ENCODE measurements at places on chromosomes 3 and 15.
A peak's percentile ranks its signal among the peaks of the same experiment; 100 is the strongest.

GRCh38 chr3:65894679-65895453, 143.9 kb downstream of the MAGI1 start:
- no peak for DNase-seq

GRCh38 chr3:141174674-141175073, 57.0 kb upstream of the PXYLP1 start:
- no peak for DNase-seq

DNA sequence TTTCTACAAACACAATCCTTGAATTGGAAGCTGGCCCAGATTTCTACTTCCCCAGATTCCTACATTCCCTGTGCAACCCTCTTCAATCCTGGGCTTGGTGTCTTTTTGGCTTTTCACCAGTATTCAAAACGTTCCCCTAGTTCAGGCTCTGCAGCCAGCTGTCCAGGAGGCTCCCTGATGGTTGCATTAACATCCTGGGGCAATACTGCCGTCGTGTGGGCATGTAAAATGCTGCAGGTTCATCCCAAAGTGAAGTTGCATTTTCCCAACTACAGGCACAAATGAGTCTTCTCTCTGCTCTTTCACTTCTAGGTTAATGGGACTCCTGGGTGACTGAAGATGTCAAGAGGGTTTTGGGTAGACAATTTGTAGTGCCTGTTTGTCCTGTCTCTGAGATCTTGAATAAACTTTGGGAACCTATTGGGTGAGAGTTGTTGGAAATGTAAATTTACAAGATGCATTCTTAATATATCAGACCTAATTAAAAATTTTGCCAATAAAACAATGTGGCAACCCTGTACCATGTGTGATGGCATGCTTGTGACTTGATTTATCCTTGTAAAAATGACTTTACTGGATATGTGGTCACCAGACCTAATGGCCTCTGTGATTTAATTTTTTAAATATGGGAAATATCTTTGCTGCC, 28.6 kb downstream of the SOX14 start:
- peak; percentile 46 for DNase-seq

DNA sequence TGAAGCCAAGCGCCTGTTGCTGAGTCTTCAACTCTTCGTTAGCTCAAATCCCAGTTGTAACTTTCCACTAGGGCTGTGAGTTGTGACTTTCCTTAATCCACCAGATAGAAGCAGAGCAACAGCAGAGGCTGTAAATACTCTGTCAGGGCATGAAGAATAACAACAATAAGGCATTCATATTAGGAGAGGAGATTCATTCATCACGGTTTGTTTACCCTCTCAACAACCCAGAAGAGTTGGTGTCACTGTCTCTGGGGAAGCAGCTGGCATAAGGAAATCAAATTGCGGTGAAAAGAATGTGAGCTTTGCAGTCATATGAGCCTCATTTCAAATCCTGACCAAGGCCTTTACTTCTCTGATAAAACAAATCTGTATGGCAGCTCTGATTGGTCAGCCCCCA, 184.8 kb downstream of the SHQ1 start:
- DNase-seq: no peak

GRCh38 chr15:49134683-49135341, 20.6 kb downstream of the COPS2 start:
- no peak for DNase-seq

- DNase-seq: no peak
These were observed 61.5 kb downstream of the LRRC49 start for GRCh38 chr15:70954171-70954570.

- no peak for DNase-seq
These were observed 15.1 kb downstream of the PLSCR5 start for GRCh38 chr3:146589899-146590508.

DNA sequence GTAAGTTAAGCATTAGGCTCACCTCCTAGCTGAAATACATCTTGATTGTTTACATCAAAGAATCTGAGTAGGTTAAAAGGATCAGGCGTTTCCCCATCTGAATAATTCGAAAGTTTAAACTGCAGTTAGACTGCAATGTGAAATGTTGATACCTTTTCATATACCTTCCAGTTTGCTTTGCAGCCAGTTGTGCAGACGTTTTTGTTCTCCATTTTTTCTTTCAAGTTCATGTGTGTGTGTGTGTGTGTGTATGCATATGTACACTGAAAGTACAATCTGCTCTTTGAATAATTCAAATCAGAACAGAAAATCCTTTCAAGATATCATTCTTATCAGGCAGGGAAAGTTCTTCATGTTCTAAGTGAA, 2.9 kb downstream of the ITPR1 start:
- no peak for DNase-seq

- DNase-seq: no peak
These were observed 8.4 kb downstream of the ARL6 start for GRCh38 chr3:97772926-97773325.

DNA sequence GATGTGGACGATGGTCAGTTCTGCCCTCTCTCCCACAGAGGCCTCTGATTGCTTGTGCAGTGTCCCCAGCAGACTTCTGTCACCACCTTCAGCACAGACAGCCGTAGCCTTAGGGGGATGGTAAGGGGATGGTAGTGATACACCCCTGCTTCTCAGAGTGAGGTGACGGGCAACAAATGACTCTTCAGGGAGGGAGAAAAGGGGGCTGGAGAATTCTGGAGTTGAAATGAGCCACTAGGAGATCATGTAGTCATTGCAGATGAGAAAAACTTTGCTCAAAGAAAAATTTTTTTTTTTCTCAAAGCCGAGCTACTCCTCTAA, 29.6 kb upstream of the TIMP4 start:
- DNase-seq: no peak

DNA sequence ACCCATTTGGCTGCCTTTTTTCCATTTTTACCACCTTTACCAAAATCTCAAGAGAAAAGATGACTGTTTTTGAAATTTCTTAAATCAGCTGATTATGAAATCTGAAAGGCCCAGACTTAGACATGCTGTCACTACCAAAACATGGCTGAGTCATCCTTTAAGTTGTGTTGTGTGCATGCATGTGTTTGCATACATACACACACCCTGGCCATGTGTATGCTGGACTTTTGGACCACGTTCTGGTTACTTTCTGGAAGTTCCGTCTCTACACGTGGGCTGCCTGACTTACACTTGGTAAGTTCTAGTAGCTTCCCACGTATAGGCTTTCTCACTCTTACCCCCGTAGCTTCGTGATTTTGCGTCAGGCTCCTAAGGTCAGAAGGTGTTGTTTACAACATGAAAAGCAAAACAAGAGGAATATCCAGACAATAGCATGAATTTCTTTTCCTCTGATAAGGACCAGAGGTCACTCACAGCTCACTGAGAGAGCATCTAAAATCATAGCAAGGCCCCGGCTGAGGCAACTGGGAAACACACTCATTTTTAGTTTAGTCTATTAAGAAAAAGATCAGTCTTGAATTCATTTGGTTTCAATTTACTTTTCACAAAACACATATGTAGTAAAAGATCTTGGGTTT, 62.4 kb downstream of the COL8A1 start:
- no peak for DNase-seq

GRCh38 chr15:42037656-42038055, 16.8 kb upstream of the PLA2G4E start:
- DNase-seq: peak; percentile 75

DNA sequence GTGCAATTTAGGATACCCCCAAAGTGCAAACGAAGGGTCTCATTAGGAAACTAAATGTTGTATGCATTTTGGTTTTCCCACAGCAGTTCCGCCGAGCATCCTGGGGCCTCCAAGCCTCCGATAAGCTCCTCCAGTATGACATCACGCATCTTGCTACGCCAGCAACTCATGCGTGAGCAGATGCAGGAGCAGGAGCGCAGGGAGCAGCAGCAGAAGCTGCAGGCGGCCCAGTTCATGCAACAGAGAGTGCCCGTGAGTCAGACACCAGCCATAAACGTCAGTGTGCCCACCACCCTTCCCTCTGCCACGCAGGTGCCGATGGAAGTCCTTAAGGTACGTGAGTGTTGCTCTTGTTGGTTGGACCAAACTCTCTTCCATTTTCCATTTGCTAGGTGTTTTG, 120.5 kb upstream of the SAMMSON start:
- DNase-seq: no peak

GRCh38 chr3:108527109-108527508, 16.7 kb upstream of the MYH15 start:
- DNase-seq: no peak

DNA sequence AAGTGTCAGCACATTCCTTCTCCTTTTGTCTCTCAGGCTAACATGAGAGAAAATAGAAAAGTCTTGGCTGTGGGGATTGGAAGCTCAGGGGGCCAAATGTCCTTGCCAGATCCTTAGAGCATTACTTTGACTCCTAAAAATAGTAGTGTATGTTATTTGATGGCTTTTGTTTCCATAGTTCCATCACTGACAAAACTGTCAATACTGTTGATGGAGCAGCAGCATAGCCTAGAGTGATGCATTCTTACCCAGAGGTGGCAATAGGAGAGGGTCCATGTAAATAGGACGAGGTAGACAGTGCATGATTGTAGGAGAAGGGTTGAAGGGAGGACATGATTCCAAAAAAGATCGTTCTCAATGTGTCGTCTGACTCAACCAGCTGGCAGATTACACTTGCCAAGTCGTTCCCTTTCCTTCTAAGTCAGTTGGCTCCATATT, 282.7 kb upstream of the TPRG1 start:
- DNase-seq: no peak

- no peak for DNase-seq
These were observed 110.6 kb downstream of the ETFA start for GRCh38 chr15:76200641-76201105.

DNA sequence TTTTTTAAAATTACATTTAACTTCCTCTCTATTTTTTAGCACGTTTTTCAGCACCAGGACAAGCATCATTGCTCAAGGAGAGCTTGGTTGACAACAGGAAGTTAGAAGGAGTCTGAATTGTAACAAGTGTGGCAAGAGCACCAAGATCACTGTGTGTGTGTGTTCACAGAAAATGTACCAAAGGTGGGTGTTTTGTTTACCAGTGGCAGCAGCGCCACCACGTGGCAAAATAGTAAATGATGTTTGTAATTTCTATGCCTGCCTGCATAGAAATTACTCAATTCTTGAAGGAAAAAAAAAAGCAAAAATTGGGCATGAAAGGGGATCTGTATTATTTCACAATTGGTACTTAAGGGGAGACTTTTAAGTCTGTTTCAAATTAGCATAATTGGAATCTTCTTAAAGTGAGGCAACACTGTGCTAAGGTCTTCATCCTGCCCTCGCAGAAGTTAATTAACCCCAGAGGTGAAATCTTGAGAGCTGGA, 7.4 kb upstream of the U2SURP start:
- DNase-seq: peak; percentile 65

GRCh38 chr15:97995192-97995591, 34.7 kb downstream of the ARRDC4 start:
- DNase-seq: no peak

GRCh38 chr3:126256251-126256650, 75.9 kb upstream of the ALDH1L1 start:
- no peak for DNase-seq

DNA sequence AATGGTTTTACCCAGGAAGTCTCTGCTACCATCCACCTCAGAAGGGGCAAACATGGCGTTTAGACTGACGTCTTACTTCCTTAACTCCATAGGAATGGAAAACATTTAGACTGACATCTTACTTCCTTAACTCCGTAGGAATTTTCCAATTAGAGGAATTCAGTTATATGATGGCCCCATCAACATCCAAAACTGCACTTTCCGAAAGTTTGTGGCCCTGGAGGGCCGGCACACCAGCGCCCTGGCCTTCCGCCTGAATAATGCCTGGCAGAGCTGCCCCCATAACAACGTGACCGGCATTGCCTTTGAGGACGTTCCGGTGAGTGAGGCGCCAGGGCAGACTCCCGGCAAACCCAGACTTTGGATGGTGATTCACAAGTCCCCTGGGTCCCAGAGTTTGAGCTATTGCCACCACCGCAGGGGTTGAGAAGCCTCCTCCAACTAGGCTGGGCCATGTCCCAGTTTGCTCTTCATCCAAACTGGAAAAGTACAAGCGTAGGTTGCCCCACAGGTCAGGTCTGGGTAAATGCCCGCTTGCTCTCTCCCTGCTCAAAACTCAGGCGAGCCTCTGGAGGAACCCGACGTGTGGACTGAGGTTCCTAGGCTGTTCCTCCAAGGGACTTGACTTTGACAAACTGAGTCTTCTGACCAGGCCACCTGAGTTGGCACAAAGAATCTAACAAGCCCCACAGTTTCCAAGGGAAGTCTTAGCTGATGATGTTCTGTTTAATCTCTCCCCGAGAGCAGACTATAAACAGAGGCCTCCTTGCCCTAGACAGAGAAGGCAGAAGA, 57.7 kb downstream of the MESD start:
- DNase-seq: no peak

Measured in lower lobe of right lung (tissue), 2 donors.